ENCODE measurements at places on chromosomes 7 and 10. TPM values are rescaled to one million over a fixed set of nuclear protein-coding genes. Genes with fewer than 3 reads are reported as not detected.

GRCh38 chr10:129448086-129448485, 19.0 kb upstream of the MGMT start:
- no peaks in the 10 kb centered on the region for H3K36me3 ChIP-seq
- H3K27me3 ChIP-seq, result no peaks in the 10 kb centered on the region
- H3K27ac ChIP-seq, result no peak overlapping the region
- DNase-seq, result no peak

GRCh38 chr10:123044391-123044790, 35.6 kb downstream of the ACADSB start:
- no peaks in the 10 kb centered on the region for H3K36me3 ChIP-seq
- no peaks in the 10 kb centered on the region for H3K4me1 ChIP-seq
- no peak overlapping the region for H3K27ac ChIP-seq
- DNase-seq, result peak; percentile 5
- H3K27me3 ChIP-seq, result no peaks in the 10 kb centered on the region

- peak; percentile 58 for DNase-seq
- H3K4me1 ChIP-seq, result no peaks in the 10 kb centered on the region
- peaks cover 19% of the 10 kb centered on the region for H3K36me3 ChIP-seq
- no peak overlapping the region for H3K27ac ChIP-seq
- no peak overlapping the region for H3K4me3 ChIP-seq
- H3K27me3 ChIP-seq, result no peaks in the 10 kb centered on the region
Observed at GRCh38 chr10:100148353-100149211, 37.2 kb downstream of the ERLIN1 start.

GRCh38 chr7:81260152-81260551, 341.3 kb upstream of the SEMA3C start:
- H3K27me3 ChIP-seq, result no peaks in the 10 kb centered on the region
- no peaks in the 10 kb centered on the region for H3K4me1 ChIP-seq
- peak; percentile 7 for DNase-seq
- no peaks in the 10 kb centered on the region for H3K36me3 ChIP-seq

DNA sequence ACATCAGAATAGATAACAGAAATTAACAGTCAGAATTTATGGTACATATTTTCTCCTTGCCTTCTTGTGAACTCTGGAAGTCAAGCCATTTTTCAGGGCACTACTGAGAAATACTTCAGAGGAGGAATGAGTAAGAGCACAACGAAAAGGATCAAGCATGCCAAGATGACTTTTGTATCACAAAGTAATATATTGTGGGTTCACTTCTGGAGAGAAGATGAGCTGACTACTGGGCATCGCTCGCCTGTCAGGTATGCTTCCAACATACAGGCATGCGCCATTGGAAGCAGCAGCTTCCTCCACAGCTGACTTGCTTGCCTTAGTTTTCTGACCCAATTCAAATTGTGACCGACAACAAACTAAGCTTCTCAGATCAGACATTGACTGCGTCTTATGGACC, 137.3 kb downstream of the VTI1A start:
- peak; percentile 61 for DNase-seq
- H3K36me3 ChIP-seq, result peaks cover 1% of the 10 kb centered on the region
- no peak overlapping the region for H3K4me3 ChIP-seq

GRCh38 chr7:32104766-32105165, 34.6 kb upstream of the PDE1C start:
- H3K4me3 ChIP-seq, result no peak overlapping the region
- no peak for DNase-seq
- H3K4me1 ChIP-seq, result no peaks in the 10 kb centered on the region
- no peaks in the 10 kb centered on the region for H3K36me3 ChIP-seq
- H3K27me3 ChIP-seq, result no peaks in the 10 kb centered on the region

- no peak overlapping the region for H3K27ac ChIP-seq
- no peaks in the 10 kb centered on the region for H3K27me3 ChIP-seq
- H3K4me3 ChIP-seq, result no peak overlapping the region
Observed at GRCh38 chr7:68922850-68923249, 675.4 kb upstream of the AUTS2 start.

DNA sequence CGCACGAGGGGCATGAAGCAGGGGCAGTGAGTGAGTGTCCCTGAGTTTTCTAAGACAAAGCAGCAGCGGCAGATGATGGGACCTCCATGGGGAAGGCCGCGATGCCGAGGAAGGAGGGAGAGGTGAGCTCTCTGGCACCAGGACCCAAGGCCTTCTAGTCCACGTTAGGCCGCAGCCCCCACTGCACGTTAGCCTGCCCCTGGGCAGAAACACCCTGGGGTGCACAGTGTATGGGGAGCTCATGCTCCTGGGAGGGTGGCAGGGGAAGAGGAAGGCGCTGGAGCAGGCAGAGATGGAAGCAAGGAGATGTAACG, 97.3 kb upstream of the IKZF1 start:
- no peak overlapping the region for H3K4me3 ChIP-seq
- no peak overlapping the region for H3K27ac ChIP-seq
- H3K4me1 ChIP-seq, result no peaks in the 10 kb centered on the region
- no peaks in the 10 kb centered on the region for H3K27me3 ChIP-seq
- H3K36me3 ChIP-seq, result no peaks in the 10 kb centered on the region

DNA sequence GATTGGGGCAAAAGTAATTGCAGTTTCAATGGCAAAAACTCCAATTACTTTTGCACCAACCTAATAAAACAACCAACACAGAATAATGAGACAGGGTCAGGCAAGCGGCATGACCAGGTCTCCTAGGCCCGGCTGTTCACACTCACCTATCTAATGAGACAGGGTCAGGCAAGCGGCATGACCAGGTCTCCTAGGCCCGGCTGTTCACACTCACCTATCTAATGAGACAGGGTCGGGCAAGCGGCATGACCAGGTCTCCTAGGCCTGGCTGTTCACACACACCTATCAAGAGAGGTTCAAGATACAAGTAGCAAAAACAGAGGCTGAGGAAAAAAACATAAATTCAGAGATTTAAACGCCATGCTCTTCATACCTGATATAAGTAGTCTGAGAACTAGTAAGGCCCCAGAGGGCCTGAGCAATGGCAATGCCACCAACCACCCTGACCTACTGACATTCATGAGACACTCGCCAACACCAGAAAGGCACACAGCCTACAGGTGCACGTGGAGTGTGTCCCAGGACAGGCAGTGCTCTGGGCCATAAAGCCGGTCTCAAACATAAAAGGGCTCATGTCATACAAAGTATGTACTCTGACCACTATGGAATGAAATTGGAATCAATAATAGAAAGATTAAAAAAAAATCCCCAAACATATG, 40.6 kb upstream of the NCAPG2 start:
- no peak overlapping the region for H3K4me3 ChIP-seq
- H3K4me1 ChIP-seq, result peaks cover 12% of the 10 kb centered on the region
- no peak overlapping the region for H3K27ac ChIP-seq
- peaks cover 45% of the 10 kb centered on the region for H3K36me3 ChIP-seq
- no peak for DNase-seq

DNA sequence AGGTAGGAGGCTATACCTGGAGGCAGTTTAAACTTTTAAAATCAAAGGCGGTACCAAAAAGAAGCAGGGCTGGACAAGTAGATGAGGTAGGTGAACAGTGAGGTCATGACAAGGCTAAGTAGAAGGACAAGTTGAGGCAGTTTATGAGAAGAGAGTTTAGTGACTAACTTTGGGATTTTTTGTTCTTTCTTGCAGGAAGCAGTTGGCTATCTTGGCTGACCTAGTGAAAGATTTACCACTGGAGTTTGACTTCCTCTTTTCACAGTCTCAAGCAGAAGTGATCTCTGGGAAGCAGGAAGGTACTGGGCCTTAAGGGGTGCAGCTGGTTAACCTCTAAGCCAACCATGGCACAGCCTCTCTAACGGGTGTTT, 26.3 kb downstream of the ENTPD7 start:
- H3K4me3 ChIP-seq, result no peak overlapping the region
- H3K4me1 ChIP-seq, result peaks cover 2% of the 10 kb centered on the region
- no peak for DNase-seq
- no peak overlapping the region for H3K27ac ChIP-seq

GRCh38 chr7:1737523-1737922, 67.4 kb downstream of the ELFN1 start:
- H3K4me1 ChIP-seq, result no peaks in the 10 kb centered on the region
- H3K27me3 ChIP-seq, result peaks cover 9% of the 10 kb centered on the region
- no peak for DNase-seq
- no peaks in the 10 kb centered on the region for H3K36me3 ChIP-seq

DNA sequence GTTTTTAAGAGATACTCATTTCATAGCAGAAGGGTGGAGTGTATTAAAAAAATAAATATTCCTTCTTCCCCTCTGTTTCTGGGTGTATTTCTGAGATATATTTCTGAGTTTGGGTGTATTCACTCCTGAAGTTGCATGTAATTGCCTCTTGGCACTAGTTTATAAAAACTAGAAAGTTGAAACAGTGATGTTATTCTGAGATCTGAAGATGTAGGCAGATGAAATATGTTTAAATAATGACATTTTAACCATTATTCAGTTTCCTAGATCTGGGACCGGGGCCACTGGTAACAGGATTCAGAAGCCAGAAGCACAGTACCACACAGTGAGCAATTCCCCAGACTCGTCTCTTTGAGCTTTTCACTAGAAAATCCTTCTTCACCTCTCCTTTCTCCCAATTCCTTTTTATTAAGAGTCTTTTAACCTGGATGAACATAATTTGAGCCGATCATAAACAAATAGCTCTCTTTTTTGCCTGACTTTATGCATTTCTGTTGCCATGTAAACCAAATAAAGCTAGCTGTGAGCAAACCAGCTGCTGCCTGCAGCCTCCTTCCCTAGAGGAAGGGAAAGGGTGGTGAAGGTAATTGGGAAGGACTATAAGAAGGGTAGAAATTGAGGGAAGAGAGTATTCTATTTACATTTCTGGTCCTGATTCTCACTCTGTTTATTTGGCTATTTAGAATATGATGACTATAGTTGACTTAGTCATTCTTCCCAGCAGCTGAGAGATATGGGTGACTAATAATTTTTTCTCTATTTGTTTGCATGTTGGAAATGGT, 101.8 kb upstream of the STRIP2 start:
- peaks cover 3% of the 10 kb centered on the region for H3K4me1 ChIP-seq
- no peaks in the 10 kb centered on the region for H3K27me3 ChIP-seq
- H3K36me3 ChIP-seq, result no peaks in the 10 kb centered on the region

- DNase-seq, result no peak
- no peaks in the 10 kb centered on the region for H3K27me3 ChIP-seq
- no peak overlapping the region for H3K27ac ChIP-seq
- H3K36me3 ChIP-seq, result no peaks in the 10 kb centered on the region
- no peak overlapping the region for H3K4me3 ChIP-seq
- H3K4me1 ChIP-seq, result no peaks in the 10 kb centered on the region
Observed at GRCh38 chr7:20858951-20859350, 72.3 kb upstream of the SP8 start.

DNA sequence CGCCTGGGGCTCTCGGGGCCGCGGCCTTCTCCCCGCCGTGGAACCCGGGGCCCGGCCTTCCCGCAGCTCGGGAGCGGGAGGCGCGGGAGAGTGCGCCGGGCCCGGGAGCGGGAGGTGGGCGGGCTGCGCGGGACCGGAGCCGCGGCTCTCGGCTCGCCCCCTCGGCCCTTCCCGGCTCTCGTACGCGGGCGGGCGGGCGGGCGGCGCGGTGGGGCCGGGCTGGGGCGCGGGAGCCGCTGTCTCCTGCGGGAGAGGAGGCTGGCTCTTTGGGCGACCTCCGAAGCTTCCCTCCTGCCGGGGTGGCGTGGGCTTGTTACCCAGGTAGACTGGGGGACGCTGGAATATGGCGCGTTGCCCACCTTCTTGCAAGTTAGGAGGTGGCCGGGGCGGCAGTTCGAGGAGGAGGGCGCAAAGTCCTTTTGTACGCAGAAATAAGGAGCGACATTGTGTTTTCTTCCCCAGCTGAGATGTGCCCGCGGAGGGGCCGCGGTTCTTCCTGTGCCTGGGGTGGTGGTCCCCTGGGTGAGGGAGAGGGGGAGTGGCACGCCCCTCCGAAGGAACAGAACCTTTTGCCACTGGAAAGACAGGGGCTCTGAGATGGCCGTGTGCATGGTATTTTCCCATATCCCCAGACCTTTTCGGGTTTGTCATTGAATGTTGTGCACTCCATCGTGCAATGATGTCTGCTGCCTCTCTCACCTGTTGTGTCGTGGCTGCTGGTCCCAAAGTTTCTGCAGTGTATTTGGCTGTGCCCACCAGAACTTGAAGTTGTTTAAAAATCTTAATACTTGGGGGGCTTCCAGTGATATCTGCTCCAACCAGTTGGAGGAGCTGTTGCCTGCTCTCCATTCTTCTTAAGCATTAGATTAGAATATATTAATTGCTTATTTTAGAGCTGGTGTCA, 844 bp downstream of the NRF1 start:
- H3K4me3 ChIP-seq, result peak overlapping the region; percentile 93
- peaks cover 3% of the 10 kb centered on the region for H3K4me1 ChIP-seq
- peak overlapping the region; percentile 97 for H3K27ac ChIP-seq
- H3K27me3 ChIP-seq, result no peaks in the 10 kb centered on the region

DNA sequence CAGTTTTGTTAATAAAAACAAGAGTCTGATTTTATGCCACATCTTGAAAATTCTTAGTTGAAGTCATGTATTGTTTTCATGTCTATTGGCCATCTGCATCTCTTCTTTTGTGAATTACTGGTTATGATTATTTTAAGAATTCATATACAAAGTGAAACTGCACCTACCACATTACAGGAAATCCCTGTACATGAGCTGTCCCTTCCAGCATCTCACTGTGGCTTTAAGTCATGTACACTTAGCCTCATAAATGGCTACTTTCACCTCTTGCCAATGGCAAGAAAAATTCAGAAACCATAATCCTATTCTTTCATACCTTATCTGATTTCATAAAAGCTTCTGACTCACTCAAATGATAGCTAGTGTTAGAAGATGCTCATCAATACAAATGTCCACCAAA, 48.6 kb downstream of the CRTAC1 start:
- H3K4me1 ChIP-seq, result no peaks in the 10 kb centered on the region
- H3K4me3 ChIP-seq, result no peak overlapping the region
- DNase-seq, result no peak
- H3K27me3 ChIP-seq, result peaks cover 4% of the 10 kb centered on the region
- no peaks in the 10 kb centered on the region for H3K36me3 ChIP-seq
- no peak overlapping the region for H3K27ac ChIP-seq

GRCh38 chr10:1324903-1325302, 268.7 kb downstream of the WDR37 start:
- no peaks in the 10 kb centered on the region for H3K36me3 ChIP-seq
- H3K27ac ChIP-seq, result no peak overlapping the region
- no peaks in the 10 kb centered on the region for H3K27me3 ChIP-seq

- no peaks in the 10 kb centered on the region for H3K27me3 ChIP-seq
- peaks cover 7% of the 10 kb centered on the region for H3K4me1 ChIP-seq
- no peaks in the 10 kb centered on the region for H3K36me3 ChIP-seq
- H3K27ac ChIP-seq, result no peak overlapping the region
Observed at GRCh38 chr10:86821388-86821999, 65.1 kb downstream of the BMPR1A start.

GRCh38 chr7:100010901-100011300, 4.5 kb upstream of the ZKSCAN1 start:
- H3K27ac ChIP-seq, result no peak overlapping the region
- H3K27me3 ChIP-seq, result peaks cover 12% of the 10 kb centered on the region
- no peak overlapping the region for H3K4me3 ChIP-seq
- H3K4me1 ChIP-seq, result no peaks in the 10 kb centered on the region

GRCh38 chr10:98861962-98862361, 373.7 kb downstream of the HPSE2 start:
- no peak overlapping the region for H3K27ac ChIP-seq
- no peaks in the 10 kb centered on the region for H3K36me3 ChIP-seq
- H3K27me3 ChIP-seq, result no peaks in the 10 kb centered on the region
- DNase-seq, result no peak
- H3K4me1 ChIP-seq, result no peaks in the 10 kb centered on the region
- no peak overlapping the region for H3K4me3 ChIP-seq

The ADAM12 gene
- total RNA-seq, result 9.7 TPM

The UPK3B gene
- total RNA-seq, result not detected

The ADAM22 gene
- total RNA-seq, result 0.18 TPM

The PDE6C gene
- total RNA-seq, result not detected

The UFSP1 gene
- total RNA-seq, result 0.28 TPM

The IDI1 gene
- total RNA-seq, result 45.8 TPM

The FGFR2 gene
- under 0.01 TPM for total RNA-seq

The LIPJ gene
- not detected for total RNA-seq

The ATP6V1F gene
- 104 TPM for total RNA-seq

The SLC26A5 gene
- not detected for total RNA-seq

The CUZD1 gene
- 0.56 TPM for total RNA-seq
